Parietal lobe (tissue), 2 donors: ENCODE measurements at places on chromosomes 11 and 22. TPM values are rescaled to one million over a fixed set of nuclear protein-coding genes. Genes with fewer than 3 reads are reported as not detected.

The FERMT3 gene
- 0.63 TPM for total RNA-seq

The SPECC1L gene
- total RNA-seq, result 63.9 TPM

The TUB gene
- 90.8 TPM for total RNA-seq

The SHANK2 gene
- 99.2 TPM for total RNA-seq

The MMP12 gene
- total RNA-seq, result not detected

The BUD13 gene
- total RNA-seq, result 12.8 TPM

The GAB4 gene
- total RNA-seq, result not detected

The ANO9 gene
- total RNA-seq, result not detected

The OR2D2 gene
- total RNA-seq, result 2.2 TPM

The DBX1 gene
- not detected for total RNA-seq

The SPTBN2 gene
- total RNA-seq, result 182 TPM

The TRIM51 gene
- total RNA-seq, result not detected

The SCGB1C1 gene
- total RNA-seq, result not detected

The MS4A4A gene
- not detected for total RNA-seq

The RAB1B gene
- 41.0 TPM for total RNA-seq

The TESMIN gene
- total RNA-seq, result not detected

The CABP4 gene
- not detected for total RNA-seq

The OR52H1 gene
- 3.8 TPM for total RNA-seq

The DUSP18 gene
- total RNA-seq, result 34.1 TPM

The GRM5 gene
- 163 TPM for total RNA-seq

The SLC7A4 gene
- 1.6 TPM for total RNA-seq

The NRIP3 gene
- 8.8 TPM for total RNA-seq

The APOL5 gene
- not detected for total RNA-seq

The YWHAH gene
- 209 TPM for total RNA-seq

The RIN1 gene
- 0.94 TPM for total RNA-seq

The MFNG gene
- total RNA-seq, result 3.4 TPM
